Small intestine (tissue), 16 donors: ENCODE measurements at places on chromosomes 12 and 14. TPM values are rescaled to one million over a fixed set of nuclear protein-coding genes. Genes with fewer than 3 reads are reported as not detected.

The TAS2R20 gene
- not detected for polyA plus RNA-seq

The KRT73 gene
- 1.4 TPM for polyA plus RNA-seq

The RGS6 gene
- polyA plus RNA-seq = 0.58 TPM

The OTUB2 gene
- 0.22 TPM for polyA plus RNA-seq

The HOXC10 gene
- polyA plus RNA-seq = not detected

The C12orf60 gene
- polyA plus RNA-seq = 0.45 TPM

The PRB4 gene
- polyA plus RNA-seq = not detected

The CDK4 gene
- 225 TPM for polyA plus RNA-seq

The AGAP2 gene
- 0.67 TPM for polyA plus RNA-seq

The KRT85 gene
- not detected for polyA plus RNA-seq

The HELB gene
- polyA plus RNA-seq = 0.45 TPM

The VRK1 gene
- 4.0 TPM for polyA plus RNA-seq

The ATP5MC2 gene
- 433 TPM for polyA plus RNA-seq

The SERPINA10 gene
- polyA plus RNA-seq = 0.06 TPM

The ARPC3 gene
- 324 TPM for polyA plus RNA-seq

The MMP19 gene
- 4.1 TPM for polyA plus RNA-seq

The INSM2 gene
- polyA plus RNA-seq = not detected

The AVPR1A gene
- polyA plus RNA-seq = 0.25 TPM

The ENDOU gene
- not detected for polyA plus RNA-seq

The RNASE1 gene
- 87.9 TPM for polyA plus RNA-seq

The UBR7 gene
- 14.5 TPM for polyA plus RNA-seq

The BDKRB2 gene
- 4.1 TPM for polyA plus RNA-seq

The CCDC196 gene
- polyA plus RNA-seq = not detected

The PRKD1 gene
- 2.7 TPM for polyA plus RNA-seq

The C12orf54 gene
- polyA plus RNA-seq = not detected
